ENCODE measurements at places on chromosomes 6 and 20.

DNA sequence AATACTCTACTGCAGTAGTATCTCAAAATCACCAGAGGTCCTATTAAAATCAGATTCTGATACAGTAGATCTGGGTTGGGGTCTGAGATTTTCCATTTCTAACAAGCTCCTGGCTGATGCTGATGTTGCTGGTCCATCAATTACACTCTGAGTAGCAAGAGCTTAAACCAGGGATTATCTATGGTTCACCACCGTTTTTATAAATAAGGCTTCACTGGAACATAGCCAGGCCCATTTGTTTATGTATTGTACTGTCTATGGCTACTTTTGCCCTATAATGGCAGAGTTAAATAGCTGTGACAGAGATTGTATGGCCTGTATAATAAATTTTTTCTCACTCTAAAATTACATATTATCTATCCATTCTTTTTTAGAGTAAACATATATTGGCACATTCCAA is 53.0 kb downstream of the NUDT3 start:
- no peak for DNase-seq

DNA sequence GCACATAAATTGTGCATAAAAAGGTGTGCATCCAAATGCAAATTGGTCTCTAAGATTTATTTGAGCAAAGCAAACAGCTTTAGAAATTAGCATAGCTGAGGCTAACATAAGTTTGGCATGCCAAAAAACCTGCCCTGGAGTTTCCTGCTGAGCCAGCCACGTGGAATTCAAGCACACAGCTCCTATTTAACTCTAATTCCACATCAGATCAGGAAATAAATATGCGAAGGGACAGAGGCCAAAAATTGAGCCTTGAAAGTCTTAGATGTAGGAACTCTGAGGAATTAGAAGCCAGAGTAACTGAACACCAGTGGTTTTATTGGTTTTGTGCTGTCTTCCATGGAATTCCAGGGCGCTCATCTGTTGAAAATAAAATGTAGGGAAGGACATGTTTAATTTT is 19.6 kb downstream of the SOBP start:
- no peak for DNase-seq

- no peak for DNase-seq
Measured at GRCh38 chr20:19269737-19270340, 57.4 kb downstream of the SLC24A3 start.

- DNase-seq, result no peak
Measured at GRCh38 chr20:53291548-53291947, 302.1 kb downstream of the ZNF217 start.

DNA sequence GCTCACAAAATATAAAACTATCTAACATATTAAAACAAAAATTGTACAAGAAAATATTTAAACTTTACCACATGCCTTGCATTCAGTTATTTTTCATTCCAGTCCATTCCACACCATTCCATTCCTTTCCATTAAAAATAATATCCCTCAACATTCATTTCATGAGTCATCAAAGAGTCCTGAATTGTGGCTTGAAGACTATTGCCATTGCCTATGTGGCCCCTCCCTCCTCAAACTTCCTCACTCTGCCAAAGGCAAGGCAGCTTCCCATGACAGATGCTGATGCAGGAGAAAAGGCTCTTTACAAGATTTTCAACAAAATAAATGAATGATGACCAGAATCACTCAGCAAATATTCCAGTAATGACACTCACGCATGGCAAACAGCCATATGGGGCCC is 31.7 kb downstream of the IL20RA start:
- DNase-seq, result no peak

DNA sequence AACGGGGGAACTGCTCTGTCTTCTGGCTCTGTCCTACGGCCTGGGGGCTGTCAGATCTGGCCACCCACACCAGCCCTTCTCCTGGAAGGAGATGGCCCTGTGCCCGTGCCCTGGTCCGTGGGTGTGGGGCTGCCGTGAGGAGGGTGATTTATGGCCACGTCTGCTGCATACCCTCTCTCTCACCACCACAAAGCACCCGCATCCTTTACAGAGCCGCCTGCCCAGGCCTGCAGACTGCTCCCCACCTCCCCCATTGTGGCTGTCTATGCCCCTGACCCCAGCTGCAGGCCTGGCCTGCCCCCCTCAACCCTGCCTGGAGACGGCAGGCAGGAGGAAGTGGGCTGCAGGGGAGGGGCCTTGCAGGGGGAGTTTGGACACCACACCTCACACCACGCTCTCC is 72.7 kb upstream of the GATA5 start:
- no peak for DNase-seq

GRCh38 chr6:50602292-50602691 is 111.0 kb upstream of the TFAP2D start:
- peak; percentile 33 for DNase-seq

GRCh38 chr6:110390404-110390803 is 25.0 kb downstream of the DDO start:
- no peak for DNase-seq

DNA sequence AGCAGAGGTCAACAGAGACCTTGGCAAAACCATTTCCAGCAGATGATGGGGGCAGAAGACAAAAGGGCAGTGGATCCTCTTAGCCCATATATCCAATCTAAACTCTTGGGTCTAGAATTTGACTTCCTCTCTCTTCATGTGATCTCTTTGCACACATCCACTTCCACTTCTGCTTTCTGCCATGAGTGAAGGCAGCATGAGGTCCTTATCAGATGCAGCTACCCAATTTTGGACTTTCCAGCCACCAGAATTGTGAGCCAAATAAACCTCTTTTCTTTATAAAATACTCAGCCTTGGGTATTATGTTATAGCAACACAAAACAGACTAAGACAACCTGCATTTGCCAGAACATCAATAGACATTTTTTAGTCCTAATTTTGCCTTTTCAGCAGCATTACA is 191.6 kb downstream of the ADAT2 start:
- DNase-seq, result no peak
